Activated CD4-positive, alpha-beta T cell treated with anti-CD3 and anti-CD28 coated beads, Interleukin-2, amount 10 ng/mL, durations not matched to agents 24 days and 14 days (primary cell): ENCODE measurements at places on chromosomes 2 and 18.

GRCh38 chr2:25885933-25886332, 7.6 kb upstream of the ASXL2 start:
- no peak for DNase-seq

DNA sequence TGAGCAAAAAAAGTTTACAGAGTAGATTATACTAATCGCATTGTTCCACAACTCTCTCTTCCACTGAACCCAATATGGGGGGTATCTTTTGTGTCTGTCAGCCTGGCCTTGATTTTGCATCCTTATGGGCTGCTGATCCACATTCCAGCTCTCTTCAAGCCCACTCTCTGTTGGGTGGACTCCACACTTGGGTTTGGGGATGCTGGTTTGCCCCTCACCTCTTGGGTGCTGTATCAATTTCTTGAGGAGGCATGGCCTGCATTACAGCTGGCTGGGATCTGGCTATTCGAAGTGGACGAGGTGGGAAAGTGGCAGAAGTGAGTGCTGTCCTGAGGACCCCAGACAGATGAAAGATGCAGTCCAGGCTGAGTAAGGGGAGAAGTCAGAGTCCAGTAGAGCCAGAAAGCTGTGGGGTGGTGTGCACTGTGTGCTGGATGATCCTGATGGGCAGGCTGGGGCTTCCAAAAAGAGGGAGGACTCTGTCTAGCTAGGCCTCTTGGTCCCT, 141.4 kb downstream of the CAPN13 start:
- no peak for DNase-seq

DNA sequence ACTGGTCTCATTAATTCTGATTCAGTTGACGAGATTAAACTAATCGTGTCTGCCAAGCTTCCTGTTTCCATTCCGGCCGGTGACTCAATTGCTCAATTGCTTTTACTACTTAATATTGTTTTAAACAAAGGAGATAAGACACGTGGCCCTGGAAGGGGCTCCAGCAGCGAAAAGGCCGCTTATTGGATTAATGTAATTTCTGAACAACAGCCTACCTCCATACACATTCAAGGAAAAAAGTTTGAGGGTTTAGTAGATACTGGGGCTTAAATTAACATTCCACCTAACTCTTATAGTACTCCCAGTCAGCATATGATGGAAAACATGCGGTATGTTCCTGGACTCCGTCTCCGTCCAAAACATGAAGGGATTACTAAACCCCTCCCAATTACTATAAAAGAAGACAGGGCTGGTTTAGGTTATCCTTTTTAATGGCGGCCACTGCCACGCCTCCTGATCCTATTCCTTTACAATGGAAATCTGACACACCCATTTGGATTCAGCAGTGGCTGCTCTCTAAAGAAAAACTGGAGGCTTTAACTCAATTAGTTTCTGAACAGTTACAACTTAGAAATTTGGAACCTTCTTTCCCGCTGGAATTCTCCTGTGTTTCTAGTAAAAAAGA, 27.1 kb downstream of the VPS54 start:
- DNase-seq = no peak

DNA sequence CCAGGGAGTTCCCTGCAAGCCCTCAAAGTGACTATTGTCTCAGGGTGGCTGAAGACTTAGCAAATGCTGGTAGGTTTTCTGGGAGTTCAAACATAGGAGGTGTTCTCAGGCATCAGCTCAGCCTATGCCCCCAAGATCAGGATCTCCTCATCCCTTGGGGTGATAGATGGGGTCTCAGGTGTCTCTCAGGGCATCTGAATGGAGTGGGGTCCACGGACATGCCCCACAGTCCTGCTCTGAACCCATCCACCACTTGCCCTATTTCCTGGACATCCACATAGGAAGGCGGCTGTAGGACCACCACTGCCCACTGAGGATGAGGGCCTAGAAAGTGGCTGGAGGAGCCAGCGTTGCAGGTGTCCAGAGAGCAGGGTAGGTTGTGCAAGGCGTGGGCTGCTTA, 287.0 kb upstream of the CXCR4 start:
- no peak for DNase-seq

- DNase-seq = peak; percentile 29
These were observed 30.5 kb upstream of the ARMC9 start for GRCh38 chr2:231167745-231168459.

GRCh38 chr18:392928-393573, 107.5 kb downstream of the COLEC12 start:
- DNase-seq = no peak

GRCh38 chr2:217366266-217366895, 506.5 kb upstream of the TNP1 start:
- DNase-seq = no peak

DNA sequence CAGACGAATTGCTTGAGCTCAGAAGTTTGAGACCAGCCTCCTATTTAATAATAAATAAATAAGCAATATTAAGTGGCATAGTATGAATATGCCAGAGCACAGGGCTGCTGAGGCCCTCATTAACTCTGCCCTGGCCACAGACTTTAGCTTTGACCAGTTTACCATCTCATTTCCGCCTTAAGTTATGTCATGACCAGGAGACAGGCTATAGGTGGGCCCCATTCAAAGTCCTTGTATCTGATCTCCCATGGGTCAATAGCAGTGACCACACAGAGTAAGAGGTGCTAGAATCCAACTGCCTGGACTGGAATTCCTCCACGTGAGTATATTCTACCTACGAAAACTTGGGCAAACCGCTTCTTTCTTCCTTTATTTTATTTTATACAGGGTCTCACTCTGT, 13.4 kb upstream of the ASXL2 start:
- no peak for DNase-seq

DNA sequence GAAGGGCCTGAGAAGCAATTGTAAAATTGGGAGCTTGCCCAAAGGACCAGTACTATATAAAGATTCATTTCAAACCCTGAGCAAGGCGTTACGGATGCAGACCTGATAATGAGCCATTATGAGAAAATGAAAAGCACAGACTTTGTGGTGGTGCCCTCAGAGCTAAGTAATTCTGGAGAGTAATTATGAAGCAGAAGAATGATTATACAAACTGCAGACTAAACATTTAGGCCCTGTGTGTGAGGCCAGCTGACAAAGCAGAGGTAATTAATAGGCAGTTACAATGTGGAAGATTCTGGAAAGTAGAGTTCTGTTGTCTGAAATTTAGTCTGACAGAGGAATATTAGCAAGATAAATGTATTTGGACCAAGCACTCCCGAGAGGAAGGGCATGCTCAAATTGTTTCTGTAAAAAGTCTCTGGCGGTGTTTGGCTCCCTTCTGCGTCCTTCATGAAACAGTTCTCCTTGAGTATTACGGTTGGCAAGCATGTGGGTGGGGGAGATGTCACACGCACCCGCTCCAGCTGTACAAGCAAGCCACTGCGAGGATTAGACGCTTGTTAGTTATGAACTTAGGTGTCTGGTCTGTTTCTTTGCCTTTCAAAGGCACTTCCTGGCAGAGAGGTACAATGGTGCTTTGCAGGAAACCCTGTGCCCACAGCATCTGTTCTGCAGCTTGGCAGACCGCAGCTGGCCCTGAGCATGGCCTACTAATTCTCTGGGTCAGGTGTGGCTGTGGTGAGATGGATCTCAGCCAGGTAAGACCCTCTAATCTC, 45.5 kb downstream of the CDC42EP3 start:
- DNase-seq = peak; percentile 78

GRCh38 chr18:2985628-2986027, 27.3 kb downstream of the LPIN2 start:
- peak; percentile 77 for DNase-seq

DNA sequence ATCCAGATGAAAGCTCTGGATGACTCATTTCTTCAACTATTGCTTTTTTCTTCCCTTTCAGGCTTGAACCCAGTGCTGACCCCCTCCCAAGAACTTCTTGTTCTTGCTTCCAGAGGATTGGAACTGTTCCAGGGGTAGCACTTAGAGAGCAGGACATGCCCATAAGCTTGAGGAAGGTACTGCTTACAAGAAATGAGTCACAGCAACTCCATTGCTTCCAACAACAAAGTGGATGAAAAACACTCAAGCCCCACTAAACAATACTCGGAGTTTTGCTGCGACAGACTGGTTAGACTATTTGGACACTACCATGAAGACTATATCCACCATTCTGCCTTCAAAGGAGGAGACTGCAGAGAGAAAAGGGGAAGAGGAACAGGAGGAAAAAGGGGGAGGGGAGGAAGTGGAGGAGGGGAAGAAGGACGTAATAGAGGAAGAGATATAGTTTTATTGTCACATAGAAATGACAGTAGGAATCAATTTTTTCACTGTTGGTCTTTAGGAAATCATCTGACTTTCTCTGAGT, 1.6 kb upstream of the EPC2 start:
- no peak for DNase-seq

DNA sequence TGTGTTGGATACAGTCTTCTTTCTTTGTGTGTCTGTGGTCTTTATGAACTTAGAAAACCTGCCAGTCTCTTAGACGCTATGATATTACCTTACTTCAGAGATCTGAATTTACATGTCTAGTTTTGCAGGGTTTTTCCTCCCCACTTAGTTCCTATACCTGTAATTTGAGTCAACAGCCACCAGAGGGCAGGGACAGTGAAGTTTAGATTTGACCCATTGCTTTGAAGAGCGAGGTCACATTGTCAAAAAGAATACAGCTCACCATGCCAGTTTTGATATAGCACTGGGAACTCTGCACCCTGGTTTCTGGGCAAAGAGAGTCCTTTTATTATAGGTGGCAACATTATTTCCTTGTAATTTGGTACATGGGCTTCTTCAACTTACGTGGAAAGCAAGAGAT, 102.3 kb downstream of the MAPK4 start:
- DNase-seq = no peak

- DNase-seq = no peak
These were observed 316.8 kb upstream of the HS6ST1 start for GRCh38 chr2:128635361-128635900.

- no peak for DNase-seq
These were observed 26.9 kb downstream of the SGPP2 start for GRCh38 chr2:222451224-222451674.

GRCh38 chr2:46229134-46230063, 67.8 kb upstream of the EPAS1 start:
- DNase-seq = peak; percentile 80

GRCh38 chr2:189602233-189602632, 21.6 kb upstream of the SLC40A1 start:
- DNase-seq = no peak

DNA sequence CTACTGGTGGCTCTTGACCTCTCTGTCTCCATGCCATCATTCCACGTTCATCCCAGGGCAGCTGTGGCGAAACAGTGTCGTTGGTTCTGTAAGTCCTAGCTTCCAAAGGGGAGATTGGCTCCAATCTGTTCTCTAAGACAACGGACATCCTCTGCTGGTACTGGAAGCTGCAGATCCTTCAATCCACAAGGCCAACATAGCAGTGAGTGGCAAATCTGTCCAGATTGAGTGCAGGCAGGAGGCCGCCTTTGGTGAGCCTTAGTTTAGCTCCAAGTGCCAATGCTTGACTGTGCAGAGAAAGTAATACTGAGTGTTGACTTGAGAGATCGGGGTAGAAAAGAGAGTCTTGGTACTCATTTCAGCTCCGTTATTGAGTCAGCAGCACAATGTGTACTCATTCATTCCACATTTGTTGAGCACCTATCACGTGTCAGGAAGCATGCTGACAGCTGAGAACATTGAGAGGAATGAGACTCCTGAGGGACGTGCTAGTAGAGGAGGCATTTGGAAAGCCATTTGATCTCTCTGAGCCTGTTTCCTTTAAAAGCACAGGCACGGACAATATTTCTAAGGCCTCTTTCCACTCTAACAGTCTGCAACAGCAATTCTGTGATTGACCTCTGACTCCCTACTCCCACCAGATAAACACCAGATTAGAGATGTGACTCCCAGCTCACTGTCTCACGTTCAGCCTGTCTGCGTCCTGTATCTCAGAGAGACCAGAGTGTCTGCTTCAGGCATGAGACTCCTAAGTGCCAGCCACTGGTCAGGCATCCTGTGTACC, 306.0 kb downstream of the CLIP4 start:
- DNase-seq = no peak

DNA sequence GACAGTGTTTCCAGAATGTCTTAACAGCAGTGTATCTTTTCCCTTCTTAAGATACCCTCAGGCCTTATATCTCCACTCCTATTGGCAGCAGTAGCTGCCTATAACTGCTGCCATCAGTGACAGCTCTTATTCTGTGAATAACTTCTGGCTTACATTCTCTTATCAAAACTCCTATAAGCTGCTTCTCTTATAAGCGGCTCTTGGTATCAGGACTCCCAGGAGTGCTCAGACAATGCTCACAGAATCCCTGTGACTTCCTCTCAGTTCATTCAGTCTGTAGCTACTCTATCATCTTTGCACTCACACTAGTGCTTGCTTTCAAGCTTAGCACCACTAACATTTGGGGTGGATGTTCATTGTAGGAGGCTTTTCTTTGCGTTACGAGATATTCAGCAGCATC, 143.7 kb upstream of the CDH7 start:
- DNase-seq = no peak

DNA sequence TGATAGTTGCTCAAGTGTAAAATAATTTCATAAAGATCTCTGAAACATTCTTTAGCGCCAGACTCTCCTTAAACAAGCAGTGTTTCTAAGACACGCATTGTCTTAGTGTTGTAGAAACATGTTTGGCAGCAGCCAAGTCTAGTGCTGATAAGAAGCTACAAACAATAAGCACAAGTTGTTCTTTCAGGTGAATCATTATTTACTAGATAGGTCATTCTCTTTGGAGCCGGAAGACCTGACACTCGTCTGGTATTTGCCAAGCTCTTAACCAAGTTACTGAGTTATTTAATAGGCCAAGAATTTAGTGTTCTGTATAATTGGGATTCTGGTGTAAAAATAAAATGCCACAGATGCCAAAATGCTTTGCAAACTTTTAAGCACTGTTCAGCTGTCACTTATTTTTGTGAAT, 852.1 kb downstream of the CPS1 start:
- DNase-seq = no peak

- DNase-seq = peak; percentile 69
These were observed 33.7 kb upstream of the WIPF1 start for GRCh38 chr2:174631009-174631981.

DNA sequence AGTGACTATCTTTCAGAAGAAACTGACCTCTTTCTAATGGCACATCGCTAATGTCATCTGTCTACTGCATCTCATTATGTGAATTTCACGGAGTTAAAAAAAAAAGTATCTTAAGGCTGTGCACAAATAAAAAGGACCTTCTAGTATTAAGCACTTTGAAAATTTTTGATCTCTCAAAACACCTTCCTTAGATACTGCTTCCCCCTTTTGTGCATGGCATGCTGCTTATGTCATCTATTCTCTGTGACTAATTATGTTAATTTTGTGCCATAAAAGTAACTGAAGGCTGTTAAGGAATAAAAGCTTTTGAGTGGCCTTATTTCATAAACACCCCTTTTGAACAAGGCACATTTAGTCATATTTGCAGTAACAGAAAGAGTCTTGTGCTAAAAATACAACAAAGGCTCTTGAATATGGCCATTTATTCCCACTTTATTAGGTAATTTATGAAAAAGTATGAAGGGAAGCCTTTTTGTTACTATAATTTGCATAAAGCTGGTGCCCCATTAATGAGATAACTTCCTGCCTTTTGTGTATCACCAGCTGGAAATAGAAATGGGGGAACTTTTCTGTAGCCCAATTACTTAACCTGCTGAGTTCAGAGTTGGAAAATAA, 1412.0 kb upstream of the ZEB2 start:
- no peak for DNase-seq
